Activated CD4-positive, alpha-beta T cell treated with anti-CD3 and anti-CD28 coated beads, Interleukin-2, amount 50 U/mL, for 16 hours (primary cell): ENCODE measurements at places on chromosomes 5 and 9.

DNA sequence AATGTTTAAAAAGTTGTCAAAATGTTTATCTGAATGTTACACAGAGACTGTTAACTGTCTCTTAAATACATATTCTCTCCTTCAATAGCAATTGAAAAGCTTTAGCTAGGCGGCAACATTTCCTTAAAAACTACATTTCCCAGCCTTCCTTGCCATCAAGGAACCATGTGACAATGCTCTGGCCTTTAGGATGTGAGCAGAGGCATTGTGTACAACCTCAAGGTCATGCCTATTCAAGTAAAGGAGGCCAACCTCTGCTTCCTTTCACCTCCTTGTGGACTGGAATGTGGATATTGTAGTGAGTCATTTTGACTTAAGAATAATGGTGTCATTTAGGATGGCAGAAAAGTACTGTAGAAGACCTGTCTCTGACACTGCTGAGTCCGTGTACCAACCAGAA lies 23.7 kb upstream of the MROH2B start:
- no peak for DNase-seq

GRCh38 chr5:159385536-159385935 lies 55.2 kb upstream of the IL12B start:
- DNase-seq, result no peak

DNA sequence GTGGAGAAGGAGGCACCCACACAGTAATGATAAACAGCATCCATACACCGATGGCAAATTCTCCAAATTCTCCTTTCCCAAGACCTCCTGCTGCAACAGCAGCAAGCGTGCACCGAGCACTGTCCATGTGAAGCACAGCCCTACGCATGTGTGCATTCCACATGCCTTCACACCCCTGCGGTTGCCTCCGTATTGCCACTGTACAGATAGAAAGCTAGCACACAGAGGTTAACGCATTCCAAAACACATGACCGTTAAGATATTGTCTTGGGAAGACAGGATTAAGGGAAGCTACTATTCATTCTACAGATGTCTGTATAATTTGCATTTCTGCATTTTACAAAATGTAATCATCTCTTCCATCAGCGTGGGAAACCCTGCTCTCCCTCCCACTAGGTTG lies 6.6 kb downstream of the FLT4 start:
- DNase-seq, result no peak

DNA sequence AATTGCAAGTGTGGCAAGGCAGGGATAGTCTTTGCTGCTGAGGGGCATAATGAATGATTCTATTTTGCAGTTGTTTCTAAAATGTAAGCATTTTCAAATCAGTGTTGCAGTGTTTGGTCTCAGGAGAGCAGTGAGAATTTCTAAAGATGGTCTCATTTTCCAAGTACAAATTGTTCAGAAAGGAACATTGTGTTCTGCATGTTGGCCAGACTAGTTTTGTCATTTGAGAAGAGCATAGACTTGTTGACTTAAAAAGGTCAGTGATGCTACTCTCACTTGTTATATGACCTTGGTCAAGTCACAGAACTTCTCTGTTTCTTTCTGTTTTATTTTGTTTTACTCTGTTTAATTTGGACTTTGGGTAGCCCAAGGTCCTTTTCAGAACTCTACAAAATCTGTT lies 344.6 kb downstream of the OSTF1 start:
- DNase-seq, result no peak

GRCh38 chr5:119017994-119018393 lies 29.6 kb upstream of the DTWD2 start:
- no peak for DNase-seq

DNA sequence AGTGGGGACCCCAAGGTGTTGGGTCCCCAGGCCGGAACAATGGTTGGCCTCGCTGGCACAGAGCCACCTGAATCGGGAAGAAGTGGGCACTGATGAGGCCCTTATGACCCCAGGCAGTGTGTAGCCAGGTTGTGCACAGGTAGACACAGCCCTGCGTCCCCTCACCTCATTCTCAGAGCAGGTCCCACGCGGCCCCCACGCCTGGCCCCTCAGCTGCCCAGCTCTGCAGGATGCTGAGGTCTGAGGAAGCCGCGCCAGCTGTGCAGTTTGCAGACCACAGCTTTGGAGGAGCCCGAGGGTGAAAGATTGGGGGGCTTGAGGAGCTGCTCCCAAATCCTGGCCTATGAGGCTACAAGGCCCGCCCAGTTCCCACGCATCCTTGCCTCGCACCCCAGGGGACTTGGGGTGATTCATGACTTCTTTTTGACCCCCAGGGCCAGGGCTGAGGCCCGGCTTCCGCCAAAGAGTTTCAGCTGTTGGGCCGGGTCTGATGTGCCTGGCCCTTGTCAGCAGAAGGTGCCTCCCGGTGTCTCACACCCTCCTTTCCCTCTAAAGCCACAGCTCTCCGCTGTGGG lies 87.8 kb upstream of the PHYKPL start:
- DNase-seq, result no peak

GRCh38 chr5:51691538-51692079 lies 308.4 kb downstream of the ISL1 start:
- no peak for DNase-seq

GRCh38 chr9:92315456-92315855 lies 9.7 kb downstream of the NOL8 start:
- DNase-seq, result no peak

DNA sequence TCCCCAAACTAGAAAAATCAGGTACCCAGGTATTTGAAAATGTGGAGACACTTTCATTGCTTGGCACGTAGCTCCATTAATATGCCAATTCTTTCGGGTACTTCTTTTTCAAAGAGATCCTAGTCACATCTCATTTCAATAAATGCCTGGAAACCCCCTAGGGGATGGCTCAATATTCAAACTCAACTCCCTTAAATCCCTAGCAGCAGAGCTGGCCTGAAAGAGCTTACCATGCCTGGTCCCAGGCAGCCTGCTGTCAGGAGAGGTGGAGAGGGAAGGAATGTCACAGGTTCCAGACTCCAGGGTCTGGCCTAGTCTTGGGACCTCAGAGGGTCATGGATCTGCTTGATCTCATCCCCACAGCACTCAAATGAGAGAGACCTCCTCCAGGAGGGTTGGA lies 187.1 kb downstream of the SPOCK1 start:
- DNase-seq, result no peak

DNA sequence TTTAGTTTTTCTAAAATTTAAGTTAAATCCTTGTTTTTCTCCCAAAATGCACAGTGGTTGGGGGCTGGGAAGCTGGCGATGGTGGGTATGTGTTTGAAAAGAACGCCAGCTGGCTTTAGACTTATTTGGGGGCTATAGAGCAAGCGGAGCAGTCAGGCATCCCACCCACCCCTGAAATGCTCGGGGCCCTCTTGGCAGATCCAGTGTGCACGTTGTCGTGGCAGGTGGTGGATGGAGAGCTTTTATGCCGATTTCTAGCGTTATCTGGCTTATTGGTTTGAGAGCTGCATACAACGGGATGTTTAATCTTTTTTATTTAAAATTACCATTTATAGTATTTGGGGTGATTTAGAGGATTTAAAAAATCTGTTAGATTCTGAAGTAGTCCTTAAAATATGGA lies 8.1 kb downstream of the BASP1 start:
- no peak for DNase-seq

DNA sequence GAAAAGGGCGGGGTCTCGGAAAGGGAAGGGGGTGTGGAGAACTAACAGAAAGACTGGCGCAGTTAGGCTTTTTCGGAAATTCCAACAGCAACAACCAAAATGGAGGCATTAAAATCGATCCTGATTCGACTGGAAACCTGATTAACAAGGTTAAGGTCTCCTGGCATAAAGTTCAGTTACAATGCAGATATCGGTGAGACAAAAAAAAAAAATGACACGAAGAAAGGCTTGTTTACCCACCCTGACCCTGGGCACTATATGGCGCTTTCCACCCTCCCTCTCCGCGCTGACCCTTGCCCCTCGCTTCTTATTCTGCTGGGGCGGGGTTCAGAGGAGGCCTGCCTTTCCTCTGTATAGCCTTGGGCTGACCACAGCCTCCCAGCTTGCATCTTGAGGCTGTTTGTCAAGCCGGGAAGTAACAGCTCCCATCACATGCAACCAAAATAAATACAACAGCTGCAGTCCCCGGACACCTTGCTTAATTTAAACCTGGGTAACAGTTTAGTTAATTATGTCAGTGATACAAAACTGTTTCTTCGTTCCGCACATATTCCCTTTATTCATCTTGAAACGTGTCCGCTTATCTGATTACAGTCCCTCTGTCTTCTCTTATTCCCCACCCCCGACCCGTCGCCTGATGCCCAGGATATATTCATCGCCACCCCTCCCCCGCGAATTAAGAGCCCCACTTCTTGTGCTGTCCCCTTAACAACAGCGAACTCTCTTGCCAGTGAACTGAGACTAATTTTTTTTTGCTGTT lies 795 bp upstream of the PJA2 start:
- peak; percentile 50 for DNase-seq

DNA sequence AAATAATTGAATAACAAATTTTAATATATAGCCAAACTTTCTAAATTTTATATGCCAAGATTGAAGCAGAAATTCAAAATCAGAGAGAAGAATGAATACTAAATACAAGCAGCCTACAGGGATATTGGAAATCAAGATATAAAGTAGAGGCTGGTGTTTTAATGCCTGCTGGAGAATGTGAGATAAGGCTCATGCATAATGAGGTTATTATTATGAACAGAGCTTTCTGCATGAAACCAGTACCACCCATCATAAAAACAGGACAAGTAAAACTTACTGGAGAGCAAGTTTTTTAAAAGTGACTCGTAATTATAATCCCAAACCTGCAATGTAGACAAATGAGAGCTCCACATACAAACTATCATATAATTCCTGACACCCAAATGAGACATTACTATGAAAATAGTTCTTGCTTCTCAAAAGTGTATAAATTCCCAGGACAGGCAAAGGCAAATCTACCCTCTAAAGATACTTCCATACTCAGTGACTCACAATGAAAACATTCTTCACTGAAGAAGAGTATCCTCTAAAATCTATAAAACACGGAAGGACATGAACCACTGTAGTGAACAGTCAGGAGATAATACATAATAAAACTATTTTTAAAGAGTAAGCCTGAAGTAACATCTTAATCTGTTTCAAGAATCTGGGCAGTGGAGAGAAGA lies 532.0 kb upstream of the GRAMD2B start:
- no peak for DNase-seq

DNA sequence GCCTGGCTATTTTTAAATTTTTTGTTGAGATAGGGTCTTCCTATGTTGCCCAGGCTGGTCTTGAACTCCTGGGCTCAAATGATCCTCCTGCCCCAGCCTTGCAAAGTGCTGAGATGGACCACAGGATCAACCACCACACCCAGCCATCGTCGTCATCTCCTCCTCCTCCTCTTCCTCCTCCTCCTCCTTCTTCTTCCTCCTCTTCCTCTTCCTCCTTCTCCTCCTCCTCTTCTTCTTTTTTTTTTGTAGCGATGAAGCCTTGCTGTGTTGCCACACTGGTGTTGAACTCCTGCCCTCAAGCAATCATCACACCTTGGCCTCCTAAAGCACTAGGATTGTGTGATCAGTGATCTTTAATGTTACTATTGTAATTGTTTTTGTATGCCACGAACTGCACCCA lies 49.4 kb upstream of the ERBIN start:
- no peak for DNase-seq

GRCh38 chr5:74337254-74337983 lies 303.1 kb downstream of the ENC1 start:
- no peak for DNase-seq
